ENCODE measurements at places on chromosomes 7 and 10. TPM values are rescaled to one million over a fixed set of nuclear protein-coding genes. Genes with fewer than 3 reads are reported as not detected.

The OR9A2 gene
- total RNA-seq, result not detected

The TAS2R4 gene
- total RNA-seq, result 1.3 TPM

The DOCK4 gene
- 43.6 TPM for total RNA-seq

DNA sequence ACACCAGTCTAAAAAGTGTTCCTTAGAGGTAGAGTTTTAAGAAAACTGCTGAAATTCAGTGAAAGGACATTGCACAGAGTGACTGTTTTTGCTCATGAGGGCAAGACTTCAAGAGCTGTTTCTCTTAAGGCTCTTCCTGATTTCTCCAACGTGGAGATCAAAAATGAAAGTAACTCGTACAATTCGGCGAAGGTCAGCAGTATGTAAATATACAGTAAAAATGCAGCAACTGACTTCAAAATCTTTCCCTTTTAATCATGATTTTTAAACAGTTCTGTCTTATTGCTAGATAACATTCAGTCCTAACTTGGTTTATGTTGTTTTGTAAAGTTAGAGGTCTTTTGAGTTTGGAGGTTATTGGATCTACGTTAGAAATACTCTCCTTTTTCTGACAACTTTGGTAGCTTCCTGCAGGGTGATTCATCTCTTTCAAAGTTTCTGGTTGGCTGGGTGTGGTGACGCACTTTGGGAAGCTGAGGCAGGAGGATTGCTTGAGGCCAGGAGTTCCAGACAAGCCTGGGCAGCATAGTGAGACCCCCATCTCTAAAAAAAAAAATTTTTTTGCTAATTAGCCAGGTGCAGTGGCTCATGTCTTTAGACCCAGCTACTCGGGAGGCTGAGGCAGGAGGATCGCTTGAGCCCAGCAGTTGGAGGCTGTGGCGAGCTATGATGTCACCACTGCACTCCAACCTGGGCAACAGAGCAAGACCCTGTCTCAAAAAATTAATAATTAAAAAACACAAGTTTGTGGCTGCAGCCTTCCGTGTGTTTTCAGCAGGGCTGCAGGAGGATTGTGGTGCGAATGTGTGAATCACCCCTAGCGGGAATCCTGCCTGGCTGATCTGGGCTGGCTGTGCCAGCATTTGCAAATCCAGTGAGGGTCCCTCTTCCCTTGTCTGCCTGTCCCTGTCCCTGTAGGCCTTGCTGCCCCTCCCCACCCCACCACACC lies 29.2 kb upstream of the AP5Z1 start:
- DNase-seq, result peak; percentile 92

- DNase-seq, result no peak
Measured at GRCh38 chr7:92849322-92849721, 12.9 kb upstream of the CDK6 start.

DNA sequence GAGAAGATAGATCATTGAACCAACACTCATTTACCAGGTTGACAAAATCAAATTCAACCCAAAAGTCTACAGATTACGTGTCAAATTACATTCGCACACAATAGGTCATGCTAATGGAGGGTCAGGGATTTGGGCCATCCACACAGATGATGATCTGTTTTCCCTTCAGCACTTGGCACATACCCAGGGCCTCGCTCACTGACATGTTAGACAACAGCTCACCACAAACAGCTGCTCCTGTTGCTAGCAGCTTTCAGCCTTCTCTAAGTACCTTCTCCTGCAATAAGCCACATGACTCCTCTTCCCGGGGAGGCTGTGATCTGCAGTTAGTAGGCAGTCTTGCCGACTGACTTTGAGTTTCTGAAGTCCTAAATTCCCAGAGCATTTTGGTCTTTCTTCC lies 18.4 kb downstream of the NKX2-3 start:
- peak; percentile 74 for DNase-seq

DNA sequence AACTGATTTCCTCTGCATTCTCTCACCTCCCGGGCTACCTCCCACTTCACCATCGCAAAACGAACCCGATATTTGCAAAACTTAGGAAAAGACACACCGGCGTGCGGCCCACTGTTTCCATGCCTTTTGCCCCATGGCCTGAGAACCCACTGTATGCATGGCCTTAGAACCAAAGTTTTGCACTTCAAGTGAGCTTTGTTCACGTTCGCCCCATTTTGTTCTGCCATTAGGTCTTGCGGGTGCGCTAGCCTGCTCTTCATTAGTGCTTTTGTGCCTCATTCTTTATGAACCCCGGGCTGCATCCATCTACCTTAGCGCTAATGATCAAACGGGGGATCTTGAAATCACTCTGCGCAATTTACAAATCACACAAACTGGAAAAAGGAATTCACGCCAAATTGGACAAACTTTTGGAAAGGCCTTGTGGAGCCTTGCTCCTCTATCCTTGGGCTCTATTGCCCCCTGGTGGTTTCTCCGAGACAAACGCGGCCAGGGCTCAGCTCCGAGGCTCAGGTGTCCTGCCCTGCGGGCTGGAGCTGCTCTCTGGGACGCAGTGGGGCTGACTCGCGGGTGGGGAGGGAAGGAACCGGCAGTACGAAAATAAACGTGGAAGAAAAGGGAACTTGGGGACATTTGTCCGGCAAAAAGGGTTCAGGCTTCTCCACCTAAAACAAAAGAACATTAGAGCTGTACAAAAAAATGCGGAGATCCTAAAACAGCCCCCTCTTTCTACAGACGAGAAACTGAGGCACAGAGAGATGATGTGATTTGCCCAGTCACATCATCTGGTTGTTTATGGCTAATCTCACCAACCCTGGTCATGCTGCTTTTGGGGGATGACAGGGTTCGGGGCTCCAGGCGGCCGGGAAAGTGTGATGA lies 300.4 kb upstream of the NFE2L3 start:
- DNase-seq, result peak; percentile 75

DNA sequence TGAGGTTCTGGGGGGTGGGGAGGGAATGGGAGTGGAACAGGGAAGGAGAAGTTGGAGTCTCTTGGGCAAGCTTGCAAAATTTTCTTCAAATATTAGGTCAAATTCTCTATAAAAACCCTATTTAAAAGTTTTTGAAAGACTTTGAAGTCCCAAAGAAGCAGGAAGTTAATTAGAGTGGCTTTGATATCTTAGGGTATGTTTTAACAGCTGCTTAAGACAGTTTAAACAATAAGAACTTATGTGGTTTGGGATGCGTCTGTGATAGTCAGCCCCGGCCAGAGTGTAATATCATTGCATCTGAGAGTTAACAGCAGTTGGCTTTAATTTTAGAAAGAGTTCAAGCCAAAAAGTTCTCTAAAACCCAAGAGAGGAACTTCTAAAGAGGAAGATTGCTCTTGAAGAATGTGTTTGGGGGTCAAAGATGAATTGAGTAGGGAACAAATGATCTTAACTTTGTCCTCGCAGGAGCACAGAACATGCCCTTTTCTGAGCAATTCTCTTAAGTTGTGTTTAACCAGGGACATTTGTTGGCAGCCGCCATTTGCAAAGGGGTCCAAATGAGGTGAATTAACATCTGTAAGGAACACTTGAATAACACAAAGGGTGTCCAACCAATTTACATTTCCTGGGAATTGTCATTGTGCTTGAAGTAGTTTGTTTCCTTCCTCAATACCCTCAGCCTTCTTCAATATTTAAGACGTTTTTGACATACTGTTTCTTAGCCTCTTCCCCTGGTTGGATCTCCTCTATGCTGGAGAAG lies 182.4 kb downstream of the PTEN start:
- peak; percentile 37 for DNase-seq

GRCh38 chr7:154859747-154860620 lies 142.9 kb downstream of the PAXIP1 start:
- DNase-seq, result no peak

All from fibroblast of villous mesenchyme (primary cell).